ENCODE measurements at places on chromosomes 3 and 15. TPM values are rescaled to one million over a fixed set of nuclear protein-coding genes. Genes with fewer than 3 reads are reported as not detected.

DNA sequence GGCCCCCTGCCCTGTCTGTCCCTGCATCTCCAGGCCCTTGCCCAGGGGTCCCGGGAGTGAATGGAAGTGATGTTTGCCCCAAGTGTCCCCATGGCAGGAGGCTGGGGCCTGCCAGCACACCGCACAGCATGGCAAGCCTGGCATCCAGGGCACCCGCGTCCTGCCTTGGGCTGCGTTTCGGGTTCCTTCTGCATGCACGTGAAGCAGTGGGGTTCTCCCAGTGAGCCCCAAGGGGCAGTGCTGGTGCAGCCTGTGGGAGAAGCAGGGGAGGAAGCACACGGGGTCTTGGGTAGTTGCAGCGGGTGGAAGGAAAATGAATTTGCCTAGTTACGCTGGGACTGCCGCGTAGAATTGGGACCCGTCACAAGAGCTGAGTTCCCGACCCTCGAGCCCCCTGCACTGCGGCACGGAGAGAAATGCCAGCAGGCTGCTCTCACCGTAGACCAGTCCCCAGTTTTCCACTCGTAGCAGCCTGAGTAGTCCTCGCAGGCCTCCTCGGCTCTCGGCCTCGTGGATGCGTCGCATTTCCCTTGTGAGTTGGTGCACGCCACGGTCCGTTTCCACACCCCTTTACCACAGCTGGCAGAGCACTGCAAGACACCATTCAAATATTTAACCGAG, 259.5 kb upstream of the LYSMD4 start:
- DNase-seq, result no peak

- no peak for DNase-seq
These were observed 261.3 kb upstream of the NECTIN3 start for GRCh38 chr3:110810356-110810755.

GRCh38 chr15:84917452-84917851, 33.0 kb downstream of the SLC28A1 start:
- DNase-seq, result no peak

DNA sequence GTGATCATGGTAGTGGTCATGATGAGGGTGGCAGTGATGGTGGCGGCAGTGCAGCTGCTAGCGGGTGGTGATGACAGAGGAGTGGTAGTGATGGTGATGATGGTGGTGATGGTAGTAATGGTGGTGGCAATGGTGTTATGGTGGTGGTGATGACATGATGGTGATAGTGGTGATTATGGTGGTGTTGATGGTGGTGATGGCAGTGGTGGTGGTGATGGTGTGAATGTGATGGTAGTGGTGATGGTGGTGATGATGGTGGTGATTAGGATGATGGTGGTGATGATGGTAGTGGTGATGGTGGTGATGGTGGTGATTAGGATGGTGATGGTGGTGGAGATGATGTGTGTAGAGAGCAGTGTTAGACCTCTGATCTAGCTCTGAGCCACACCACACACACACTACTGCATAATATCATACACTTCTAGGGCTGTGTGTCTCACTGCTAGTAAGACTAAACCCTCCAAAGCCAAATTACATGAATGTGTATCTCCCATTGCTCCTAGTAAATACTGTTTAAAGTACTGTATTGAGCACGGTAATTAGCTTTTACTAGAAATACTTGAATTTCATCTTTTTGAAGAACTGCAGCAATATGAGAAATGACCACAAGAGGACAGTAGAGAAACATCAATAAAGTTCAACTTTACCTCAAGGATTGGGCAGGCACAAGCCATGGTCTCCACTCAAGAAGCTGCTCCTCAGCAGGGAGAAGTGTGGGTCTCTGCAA, 28.8 kb downstream of the TMED3 start:
- DNase-seq, result no peak

ZNF774 gene
- total RNA-seq, result 9.5 TPM

CIB1 gene
- total RNA-seq, result 30.3 TPM

EEFSEC gene
- 10.6 TPM for total RNA-seq

DNA sequence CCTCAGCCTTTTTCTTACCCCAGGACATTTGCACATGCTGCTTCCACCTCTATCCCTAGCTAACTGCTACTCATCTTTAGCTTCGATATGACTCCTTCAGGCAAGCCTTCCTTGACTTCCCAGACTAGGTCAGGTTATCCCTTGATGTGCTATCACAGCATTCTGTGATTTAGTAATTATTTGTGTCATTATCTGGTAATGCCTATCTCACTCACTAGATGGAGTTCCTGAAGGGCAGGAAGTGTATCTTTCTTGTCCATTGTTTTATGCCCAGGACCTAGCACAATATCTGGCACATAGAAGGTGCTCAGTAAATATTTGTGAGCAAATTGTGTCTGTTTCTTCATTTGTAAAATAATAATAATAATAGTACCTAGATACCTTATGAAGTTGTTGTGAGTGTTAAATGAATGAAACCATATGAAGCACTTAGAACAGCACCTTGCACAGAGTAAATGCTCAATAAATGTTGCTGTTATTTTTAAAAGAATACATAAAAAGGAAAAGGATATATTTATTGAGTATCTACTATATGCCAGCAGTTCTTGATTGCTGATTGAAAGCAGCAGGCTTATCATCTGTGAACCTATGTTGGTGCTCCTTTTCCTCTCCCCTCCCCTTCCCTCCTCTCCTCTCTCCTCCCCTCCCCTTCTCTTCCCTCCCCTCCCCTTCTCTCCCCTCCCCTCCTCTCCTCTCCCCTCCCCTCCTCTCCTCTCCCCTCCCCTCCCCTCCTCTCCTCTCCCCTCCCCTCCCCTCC, 31.5 kb downstream of the SQOR start:
- DNase-seq, result no peak
